ENCODE measurements at places on chromosomes 12 and 14.

GRCh38 chr12:99111600-99111999 lies 466.5 kb downstream of the APAF1 start:
- peak; percentile 86 for DNase-seq

- DNase-seq, result no peak
Observed at GRCh38 chr12:12788131-12788530, 2.7 kb downstream of the APOLD1 start.

GRCh38 chr14:99684410-99684934 lies 374 bp downstream of the CYP46A1 start:
- DNase-seq, result no peak

- DNase-seq, result no peak
Observed at GRCh38 chr12:120831648-120832267, 72.4 kb downstream of the SPPL3 start.

DNA sequence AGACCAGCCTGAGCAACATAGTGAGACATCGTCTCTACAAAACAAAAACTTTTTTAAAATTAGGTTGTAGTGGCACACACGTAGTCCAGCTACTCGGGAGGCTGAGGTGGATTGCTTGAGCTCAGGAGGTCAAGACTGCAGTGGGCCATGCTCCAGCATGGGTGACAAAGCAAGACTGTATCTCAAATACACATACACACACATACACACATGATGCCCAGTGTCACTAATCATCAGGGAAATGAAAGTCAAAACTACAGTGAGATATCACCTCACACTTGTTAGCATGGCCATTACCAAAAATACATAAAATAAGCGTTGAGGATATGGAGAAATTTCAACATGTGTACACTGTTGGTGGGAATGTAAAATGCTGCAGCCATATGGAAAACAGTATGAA lies 33.2 kb upstream of the KICS2 start:
- DNase-seq, result no peak

GRCh38 chr14:58882577-58883018 lies 244.8 kb downstream of the DACT1 start:
- peak; percentile 70 for DNase-seq

GRCh38 chr14:91380610-91381371 lies 36.8 kb downstream of the CCDC88C start:
- DNase-seq, result peak; percentile 48

Measured in NCI-H1436 (cell line).